Trophoblast cell (in vitro differentiated cells and primary cell): ENCODE measurements at places on chromosomes 7 and 10.

DNA sequence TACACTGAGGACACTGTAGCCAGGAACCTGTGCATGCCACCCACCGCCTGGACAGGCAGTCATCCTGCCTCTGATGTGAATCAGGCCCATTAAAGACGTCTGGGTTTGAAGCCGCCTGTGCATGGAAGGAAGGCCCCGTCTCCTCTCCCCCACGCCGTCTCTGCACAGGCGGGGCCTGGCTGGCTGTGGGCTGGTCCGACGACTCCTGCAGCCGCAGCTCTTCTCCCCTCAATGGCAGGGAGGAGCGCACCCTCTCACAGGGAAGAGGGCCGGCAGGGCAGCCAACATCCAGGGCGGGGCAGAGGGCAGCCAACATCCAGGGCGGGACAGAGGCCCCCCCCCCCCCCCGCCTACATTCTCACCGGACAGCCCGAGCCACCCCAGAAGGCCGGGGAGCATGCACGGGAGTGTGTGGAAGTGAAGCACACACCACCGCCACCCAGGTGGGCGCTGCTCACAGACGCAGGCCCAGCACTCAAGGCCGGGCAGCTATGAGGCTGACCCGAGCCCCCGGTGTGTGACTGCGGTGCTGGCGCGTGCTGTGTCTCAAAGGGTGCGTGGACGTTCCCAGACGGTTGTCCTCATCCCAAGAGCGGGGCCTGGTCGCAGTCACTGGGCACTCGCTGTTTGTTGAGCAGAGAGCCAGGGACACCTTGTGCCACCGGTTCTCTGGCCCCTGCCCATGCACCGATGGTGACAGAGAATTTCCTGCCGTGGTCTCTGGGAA is 19.1 kb downstream of the DPYSL4 start:
- no peak for DNase-seq

DNA sequence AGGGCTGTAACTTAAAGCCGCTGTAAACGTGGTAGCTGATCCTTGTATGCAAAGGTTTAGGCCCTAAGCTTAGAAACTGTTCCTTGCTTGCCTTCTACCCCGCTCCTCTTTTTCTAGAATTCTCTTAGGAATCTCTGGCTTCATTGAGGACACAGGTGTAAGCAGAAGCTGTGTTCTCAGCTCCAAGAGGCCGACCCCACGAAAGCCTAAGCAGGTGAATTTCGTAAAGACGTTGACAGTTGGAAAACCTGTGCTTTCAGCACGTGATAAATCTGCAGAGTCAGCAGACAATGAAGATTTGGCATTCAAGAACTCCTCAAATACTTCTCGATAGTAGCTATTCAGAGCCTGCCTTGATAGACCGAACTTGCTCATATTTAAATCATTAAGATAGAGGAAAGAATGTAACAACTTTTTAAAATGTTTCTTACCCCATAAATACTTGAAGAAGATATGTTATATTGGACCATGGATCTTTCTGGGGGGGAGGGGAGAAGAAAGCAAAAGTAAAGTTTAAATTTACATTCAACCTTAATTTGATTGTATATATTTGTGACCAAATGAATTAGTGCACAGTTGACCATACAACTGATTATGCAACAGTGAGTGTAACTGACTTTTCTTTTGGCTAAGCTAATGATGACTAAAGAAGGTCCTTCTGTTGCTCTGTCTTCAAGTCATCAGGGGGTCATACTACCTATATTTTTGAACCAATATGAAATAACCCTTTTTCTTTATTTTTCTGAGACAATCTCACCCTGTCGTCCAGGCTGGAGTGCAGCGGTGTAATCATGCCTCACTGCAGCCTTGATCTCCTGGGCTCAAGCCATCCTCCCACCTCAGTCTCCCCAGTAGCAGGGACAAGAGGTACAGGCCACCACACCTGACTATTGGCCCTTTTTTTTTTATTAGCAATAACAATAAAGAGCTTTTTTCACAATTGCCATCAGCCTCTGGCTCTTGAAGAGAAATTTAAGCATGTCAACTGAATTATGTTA is 1.2 kb upstream of the GDI2 start:
- no peak for DNase-seq

GRCh38 chr10:9807846-9808245 is 1209.8 kb upstream of the CELF2 start:
- DNase-seq = no peak

DNA sequence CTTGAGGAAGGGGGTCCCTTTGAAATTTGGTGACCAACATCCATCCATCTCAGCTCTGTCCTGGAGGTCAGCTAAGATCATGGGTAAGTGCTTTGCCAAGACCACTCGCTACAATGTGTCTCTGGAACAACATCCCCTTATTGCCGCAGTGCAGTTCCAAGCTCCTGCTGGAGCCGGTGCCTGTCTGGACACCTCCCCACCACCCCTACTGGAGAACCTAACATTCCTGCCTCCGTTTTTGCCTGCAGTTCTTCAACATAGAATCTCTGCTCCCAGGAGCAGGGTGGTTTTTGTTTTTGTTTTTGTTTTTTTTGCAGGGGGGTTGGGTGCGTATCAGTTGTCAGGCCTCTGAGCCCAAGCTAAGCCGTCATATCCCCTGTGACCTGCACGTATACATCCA is 51.2 kb upstream of the FXYD4 start:
- no peak for DNase-seq

- no peak for DNase-seq
Measured at GRCh38 chr10:70927189-70927943, 39.0 kb upstream of the PCBD1 start.

DNA sequence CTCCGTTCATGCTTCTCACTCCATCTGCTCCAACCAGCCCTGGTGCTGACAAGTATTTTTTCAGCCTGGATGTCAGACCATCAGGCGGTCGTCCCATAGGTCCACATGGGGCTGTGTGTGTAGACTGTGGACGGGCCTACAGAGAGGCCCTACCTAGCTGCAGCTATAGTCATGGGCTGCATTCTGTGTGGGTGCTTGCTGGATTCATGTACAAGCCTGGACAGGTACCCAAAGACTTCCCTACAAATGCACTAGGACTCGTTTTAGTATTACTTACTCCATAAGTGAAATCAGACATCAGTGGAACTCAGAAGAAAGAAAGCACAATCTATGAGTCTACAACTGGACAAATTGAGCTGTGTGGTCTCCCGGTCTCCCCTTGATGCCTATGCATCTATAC is 146.8 kb downstream of the PKD1L1 start:
- no peak for DNase-seq

GRCh38 chr7:91566402-91566732 is 302.1 kb downstream of the FZD1 start:
- no peak for DNase-seq

DNA sequence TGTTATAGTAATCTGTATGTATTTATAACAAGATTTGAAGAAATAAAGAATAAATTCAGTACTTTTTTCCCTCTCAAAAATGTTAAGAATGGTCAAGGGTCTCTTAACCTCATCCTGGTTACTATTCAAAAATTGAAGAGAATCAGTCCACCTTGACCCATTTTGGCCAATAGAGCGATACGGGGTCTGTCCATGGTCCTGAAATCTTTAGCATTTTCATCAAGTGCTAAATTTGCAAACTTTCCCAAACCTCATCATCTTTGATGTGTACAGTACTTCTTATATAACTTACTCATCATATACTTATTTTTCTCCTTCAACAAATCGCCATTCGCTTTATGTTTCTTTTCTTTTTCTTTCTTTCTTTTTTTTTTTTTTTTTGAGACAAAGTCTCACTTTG is 23.6 kb downstream of the TMEM178B start:
- DNase-seq = peak; percentile 53

DNA sequence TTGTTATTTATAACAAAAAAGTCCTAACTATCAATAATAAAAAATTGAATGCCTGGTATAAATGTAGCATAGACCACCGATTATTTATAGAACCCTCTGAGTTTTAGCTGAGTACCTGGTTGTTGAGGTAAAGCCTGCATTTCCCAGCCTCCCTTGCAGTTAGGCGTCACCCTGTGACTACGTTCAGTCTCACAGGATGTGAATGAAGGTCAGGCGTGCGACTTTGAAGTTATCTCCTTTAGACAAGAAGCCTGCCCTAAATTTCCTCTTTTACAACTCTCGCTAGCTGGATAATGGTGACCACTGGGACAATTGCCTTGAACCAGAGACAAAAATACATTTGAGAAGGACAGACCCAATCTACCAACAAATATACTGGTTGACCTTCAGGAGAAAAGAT is 67.5 kb upstream of the TES start:
- no peak for DNase-seq

GRCh38 chr10:9781666-9782065 is 1236.0 kb upstream of the CELF2 start:
- DNase-seq = no peak

GRCh38 chr7:83613232-83613631 is 35.7 kb downstream of the SEMA3E start:
- DNase-seq = no peak

DNA sequence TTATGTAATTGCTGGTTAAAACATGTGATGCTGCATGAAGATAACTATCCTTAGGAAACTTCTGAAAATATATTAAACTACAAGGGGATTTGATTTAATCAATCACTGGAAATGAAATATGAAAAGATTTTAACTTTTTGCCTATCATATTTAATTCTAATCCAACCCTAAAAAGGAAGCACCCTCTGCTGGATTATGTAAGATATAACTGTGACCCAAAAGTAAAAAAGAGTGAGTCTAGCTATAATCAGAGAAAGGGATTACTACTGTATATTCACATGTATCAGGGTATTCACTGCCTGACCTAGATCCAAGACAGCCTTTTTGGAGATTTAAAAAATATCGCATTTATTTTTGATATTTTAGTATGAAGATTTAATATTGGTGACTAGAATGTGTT is 295.5 kb downstream of the MDFIC start:
- no peak for DNase-seq

DNA sequence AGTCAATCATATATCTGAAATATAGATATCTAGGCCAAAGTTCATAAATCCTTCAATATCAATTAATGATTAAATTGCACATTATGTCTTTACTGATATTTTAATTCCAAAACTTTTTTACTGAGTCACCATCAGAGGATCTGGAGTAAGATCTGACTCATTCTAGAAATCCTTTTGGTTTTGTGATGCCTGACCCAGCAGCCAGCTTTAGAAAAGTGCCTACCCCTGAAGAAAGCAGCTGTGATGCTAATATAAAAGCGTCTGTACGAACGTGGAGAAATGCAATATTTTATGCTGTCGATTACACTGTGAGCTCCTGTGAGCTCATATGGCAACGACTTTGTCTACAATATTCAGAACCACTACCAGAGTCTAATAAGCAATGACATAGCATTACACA is 142.5 kb upstream of the LRRTM3 start:
- no peak for DNase-seq

- DNase-seq = no peak
Measured at GRCh38 chr7:44213877-44214388, 13.2 kb downstream of the YKT6 start.

DNA sequence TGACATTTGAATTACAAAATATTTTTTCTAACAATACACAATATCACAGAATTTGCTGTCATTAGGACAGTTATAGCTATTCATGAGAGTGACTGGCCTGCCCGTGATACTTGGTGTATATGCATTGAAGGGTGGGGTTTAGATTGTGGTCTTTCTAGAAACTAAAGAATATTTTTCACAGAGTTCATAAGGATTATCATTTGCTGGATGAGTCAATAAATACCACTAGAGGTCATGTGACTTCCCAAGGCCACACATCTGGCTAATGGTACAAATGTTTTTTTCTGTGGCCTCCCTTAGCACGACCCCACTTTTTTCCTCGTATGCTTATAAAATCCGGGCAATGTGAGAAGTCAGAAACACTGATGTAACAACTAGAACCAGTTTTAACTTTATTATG is 5.2 kb downstream of the OPTN start:
- DNase-seq = no peak

GRCh38 chr10:47452495-47453140 is 31.3 kb downstream of the ANXA8 start:
- DNase-seq = no peak

DNA sequence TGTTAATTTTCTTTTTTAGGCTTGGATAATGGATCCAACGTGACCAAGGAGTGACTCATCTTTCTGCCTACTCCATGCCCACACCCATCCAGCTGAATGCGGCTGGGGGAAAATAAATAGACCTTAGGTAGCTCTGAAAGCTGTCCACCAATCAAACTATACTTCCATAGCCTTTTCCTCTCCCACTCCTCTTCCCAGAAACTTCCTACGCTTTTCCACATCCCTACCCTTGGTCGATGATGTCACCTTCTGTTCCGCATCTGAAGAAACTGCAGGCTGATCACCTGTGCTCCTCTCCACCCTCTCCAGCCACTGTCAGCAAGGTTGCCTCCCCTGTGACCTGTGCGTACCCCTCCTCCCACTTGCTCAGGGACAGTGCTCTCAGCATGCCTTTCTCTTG is 359.8 kb upstream of the KLF6 start:
- DNase-seq = no peak

- DNase-seq = peak; percentile 85
Measured at GRCh38 chr7:30032310-30033125, 4.3 kb downstream of the PLEKHA8 start.

- DNase-seq = no peak
Measured at GRCh38 chr7:157693071-157693520, 356.3 kb downstream of the DNAJB6 start.

DNA sequence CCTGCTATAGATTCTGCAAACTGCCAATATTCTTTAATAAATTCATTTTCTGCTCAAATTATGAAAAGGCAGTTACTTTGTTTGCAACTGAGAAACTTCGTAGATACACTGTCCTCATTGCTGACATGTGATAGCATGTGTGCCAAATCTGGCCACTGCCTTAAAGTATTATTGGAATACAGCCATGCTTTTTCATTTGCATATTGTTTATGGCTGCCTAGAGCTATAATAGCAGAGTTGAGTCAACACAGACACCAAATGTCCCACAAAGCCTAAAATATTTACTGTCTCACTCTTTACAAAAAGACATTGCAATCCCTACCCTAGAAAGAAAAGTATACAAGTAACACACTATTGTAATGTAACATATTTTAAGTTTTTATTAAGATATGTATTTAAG is 647.4 kb downstream of the XPNPEP1 start:
- DNase-seq = no peak

DNA sequence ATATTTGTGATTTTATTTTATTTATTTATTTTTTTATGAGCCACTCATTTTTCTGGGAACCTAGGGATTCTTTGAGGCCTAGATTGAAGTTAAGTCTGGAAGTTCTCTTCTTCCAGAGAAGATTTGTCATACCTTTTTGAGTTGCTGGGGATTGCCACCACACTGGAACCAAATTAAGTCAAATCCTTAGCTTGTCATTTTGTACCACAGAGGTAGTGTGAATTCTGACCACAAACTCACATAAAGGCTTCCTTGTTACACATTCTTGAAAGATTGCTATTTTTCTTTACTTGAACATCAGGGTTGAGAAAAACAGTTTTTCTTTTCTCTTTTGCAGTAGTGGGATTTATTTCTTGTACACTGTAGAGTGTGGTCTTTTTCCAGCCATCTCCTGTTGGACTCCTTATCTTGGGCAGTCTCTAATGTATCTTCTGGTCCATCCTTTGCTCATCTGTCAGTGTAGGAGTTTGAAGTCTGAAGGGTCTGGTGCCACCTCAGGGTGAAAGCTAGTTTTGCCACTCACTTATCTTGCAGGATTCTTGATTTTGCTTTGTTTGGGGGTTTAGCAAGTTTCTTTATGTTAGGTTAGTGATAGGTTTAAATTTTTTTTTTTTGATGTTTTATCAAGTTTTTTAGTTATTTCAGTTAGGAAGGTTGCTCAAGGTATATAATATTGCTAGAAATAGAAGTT is 24.8 kb downstream of the PCBD1 start:
- DNase-seq = no peak

GRCh38 chr7:22855049-22855392 is 32.4 kb upstream of the TOMM7 start:
- no peak for DNase-seq

GRCh38 chr7:127976056-127976737 is 55.0 kb downstream of the LRRC4 start:
- no peak for DNase-seq
